ENCODE measurements at places on chromosomes 11 and 22.

GRCh38 chr11:63244862-63245261 lies 1.5 kb upstream of the SLC22A25 start:
- no peak for DNase-seq

GRCh38 chr22:29195964-29196666 lies 9.6 kb upstream of the EMID1 start:
- DNase-seq: no peak

DNA sequence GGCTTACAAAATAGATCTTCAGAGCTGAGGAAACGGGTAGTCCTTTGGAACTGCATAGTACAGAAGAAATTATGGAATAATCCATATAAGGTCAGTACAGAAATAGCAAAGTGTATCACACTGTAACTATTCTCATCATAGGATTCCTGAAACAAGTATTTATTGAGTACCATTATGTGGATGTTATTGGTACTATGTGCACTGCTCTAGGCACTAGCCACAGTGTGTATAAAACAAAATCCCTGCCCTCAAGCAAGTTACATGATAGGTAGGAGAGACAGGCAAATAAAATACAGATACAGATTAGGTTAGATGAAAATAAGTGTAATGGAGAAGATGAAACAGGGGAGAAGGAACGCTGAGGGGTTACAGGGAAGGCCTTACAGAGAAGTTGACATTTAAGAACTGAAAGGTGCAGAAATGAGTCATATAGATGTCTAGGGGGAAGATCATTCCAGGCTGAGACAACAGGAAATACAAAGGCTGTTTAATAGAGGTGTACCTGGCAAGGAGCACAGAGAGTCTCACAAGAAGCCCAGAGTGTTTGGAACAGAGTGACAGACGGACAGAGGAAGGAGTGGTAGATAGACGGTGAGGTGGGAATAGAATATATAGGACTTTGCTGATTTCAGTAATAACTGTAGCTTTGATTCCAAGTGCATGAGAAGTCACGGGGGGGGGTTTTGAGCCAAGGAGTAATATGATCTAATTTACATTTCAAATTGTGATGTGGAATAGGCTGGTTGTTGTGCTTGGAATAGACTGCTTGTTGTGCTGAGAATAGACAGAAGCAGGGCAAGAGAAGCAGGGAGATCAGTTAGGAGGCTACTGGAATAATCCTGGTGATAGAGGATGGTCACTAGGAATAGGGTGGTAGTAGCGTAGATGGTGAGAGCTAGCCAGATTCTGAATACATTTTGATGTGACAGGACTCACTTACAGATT lies 13.7 kb downstream of the RNF141 start:
- peak; percentile 42 for DNase-seq

- no peak for DNase-seq
Measured at GRCh38 chr11:62372871-62373270, 35.6 kb downstream of the ASRGL1 start.

- DNase-seq: no peak
Measured at GRCh38 chr22:19407649-19408606, 23.6 kb downstream of the HIRA start.

- DNase-seq: no peak
Measured at GRCh38 chr22:47914481-47915097, 1152.1 kb downstream of the TBC1D22A start.

Measured in fibroblast of skin of back (primary cell).